RPMI7951 (cell line): ENCODE measurements at places on chromosomes 11 and 22.
A peak's percentile ranks its signal among the peaks of the same experiment; 100 is the strongest.

DNA sequence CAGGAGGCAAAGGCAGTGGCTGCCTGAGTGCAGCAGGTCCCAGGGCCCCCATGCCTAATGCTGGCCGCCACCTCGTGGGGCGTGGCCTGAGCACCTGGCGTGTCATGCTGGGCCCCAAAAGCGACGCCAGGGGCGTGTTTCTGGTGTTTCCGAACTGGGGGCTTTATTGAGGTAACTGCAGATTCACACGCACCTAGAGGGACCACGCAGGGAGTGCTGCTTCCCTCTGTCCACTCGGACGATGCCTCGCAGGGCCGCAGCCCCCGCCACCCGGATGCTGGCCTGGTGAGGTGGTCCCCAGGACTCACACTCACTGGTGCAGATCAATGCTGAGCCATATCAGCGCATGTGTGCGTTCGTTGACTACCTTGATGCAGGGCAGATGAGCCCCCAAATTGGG lies 736.2 kb downstream of the BRD1 start:
- DNase-seq, result no peak

GRCh38 chr11:35459489-35459888 lies 40.1 kb upstream of the SLC1A2 start:
- no peak for DNase-seq

GRCh38 chr11:90202342-90202741 lies 20.5 kb downstream of the CHORDC1 start:
- DNase-seq, result no peak

DNA sequence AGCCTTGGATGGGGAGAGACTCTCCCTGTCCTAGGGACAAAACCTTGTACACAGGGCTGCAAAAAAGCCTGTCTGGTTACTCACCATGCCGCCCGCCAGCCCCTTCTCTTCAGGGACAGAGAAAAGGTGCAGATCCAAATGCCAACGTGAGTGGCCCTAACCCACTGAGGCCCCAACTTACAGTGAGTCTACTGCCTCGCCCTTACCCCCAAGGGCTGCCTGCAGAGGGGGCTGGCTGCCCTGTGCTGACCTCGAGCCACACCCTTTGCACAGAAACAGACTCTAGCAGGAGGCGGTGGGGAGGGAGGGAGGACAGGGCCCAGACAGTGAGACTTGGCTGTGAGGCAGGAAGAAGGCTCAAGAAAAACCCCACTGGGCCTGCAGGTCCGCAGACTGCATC lies 13.6 kb upstream of the CHST1 start:
- DNase-seq, result no peak

- DNase-seq, result no peak
These were observed 15.0 kb downstream of the IPO7 start for GRCh38 chr11:9399466-9399865.

DNA sequence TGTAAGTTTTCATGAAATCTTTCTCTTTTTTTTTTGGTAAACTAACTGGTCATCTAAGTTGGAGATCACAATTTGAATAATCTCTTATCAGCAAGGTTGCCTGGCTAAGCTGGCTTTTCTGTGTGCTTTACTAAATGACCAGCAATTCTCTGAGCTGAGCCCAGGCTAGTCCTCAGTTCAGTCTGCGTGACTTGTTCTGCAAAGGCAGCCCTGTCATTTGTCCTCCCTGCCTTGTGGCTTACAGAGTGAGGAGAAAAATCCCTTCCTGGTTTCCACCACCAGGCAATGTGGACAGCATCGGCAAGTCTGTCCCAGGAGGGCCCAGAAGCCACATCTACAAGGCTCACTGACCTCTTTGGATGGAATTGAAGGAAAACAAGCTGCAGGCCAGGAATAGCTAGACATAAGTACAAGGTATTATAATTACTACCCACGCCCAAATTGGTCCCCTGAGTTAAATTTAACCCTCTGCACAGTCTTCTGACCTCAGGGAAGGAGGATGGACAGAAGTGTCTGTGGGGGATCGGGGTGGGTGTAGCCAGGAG lies 108.6 kb downstream of the SCN3B start:
- no peak for DNase-seq

GRCh38 chr11:63489879-63490278 lies 1.1 kb downstream of the PLAAT5 start:
- DNase-seq, result peak; percentile 72

- DNase-seq, result no peak
These were observed 19.7 kb upstream of the SLC3A2 start for GRCh38 chr11:62860835-62861563.

GRCh38 chr11:46738887-46739286 lies 19.9 kb downstream of the F2 start:
- DNase-seq, result no peak

DNA sequence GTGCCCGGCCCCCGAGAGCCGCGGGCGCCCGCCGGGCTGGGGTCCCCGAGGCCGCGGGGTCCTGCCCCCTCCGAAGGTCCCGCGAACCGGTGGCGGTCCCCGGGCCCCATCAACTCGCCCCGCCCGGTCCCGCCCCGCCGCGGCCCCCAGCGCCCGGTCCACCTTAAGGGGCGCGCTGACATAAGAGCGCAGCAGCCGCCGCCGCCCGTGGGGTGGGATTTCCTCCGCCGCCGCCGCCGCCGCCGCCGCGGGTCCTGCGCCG lies at the start of gene ZDHHC8:
ZDHHC8 (plus strand) TSS at position 208 of the 262 bp plus-strand sequence. CDS start 144 bp downstream, outside the sequence.
- DNase-seq, result peak; percentile 26

DNA sequence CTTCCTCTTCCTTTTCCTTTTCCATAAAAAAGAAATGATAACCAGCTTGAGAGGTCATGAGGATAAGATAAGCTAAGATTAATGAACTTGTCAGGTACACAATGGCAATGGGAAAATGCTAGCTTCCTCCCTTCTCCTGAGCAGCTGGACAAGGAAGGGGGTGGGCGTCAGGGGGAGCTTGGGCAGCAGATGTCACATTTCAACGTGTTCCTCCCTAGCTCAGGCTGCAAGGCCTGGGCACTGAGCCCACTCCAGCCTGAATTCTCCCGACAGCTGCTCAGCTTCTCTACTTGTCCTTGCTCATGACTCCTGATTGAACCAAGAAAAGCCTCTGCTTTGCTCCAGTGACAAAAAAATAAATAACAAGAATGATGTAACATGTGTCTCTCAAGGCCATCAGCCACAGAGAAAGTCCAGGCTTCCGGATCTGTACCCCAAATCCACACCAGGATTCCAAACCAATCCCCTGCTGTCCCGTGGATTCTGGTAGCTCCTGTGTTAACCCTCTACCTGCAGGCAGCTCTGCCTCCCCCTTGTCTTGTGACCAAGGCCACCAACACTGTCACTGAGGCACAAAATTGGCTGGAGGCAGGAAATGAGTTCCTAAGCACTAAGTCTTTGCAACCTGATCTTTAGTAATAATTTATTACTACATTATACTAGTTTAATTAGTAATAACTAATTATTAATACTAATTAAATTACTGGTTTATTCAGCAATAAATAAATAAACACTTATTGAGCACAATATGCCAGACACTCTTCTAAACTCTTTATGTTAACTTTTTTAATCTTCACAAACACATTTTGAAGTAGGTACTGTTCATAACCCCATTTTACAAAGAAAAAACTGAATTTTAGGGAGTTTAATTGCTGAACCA lies 146.5 kb downstream of the CCDC34 start:
- peak; percentile 82 for DNase-seq

DNA sequence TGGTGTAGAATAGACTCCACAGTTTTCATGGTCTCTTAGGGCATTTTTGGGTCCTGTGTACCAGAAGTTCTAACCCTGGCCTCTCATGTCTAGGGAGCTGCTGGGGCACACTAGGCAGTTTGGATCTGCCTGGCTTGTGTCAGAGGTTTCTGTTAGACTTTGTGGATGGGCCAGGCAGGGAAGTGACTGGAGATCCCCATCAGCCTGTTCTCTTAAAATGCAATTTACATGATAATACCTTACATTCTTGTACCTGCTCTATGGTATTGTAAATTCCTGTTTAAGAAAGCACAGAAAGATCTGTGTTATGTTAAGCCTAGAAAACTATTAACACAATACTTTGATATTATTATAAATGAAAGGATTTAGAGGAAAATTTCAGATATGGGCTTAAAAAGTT lies 104.0 kb downstream of the ARHGAP42 start:
- no peak for DNase-seq

DNA sequence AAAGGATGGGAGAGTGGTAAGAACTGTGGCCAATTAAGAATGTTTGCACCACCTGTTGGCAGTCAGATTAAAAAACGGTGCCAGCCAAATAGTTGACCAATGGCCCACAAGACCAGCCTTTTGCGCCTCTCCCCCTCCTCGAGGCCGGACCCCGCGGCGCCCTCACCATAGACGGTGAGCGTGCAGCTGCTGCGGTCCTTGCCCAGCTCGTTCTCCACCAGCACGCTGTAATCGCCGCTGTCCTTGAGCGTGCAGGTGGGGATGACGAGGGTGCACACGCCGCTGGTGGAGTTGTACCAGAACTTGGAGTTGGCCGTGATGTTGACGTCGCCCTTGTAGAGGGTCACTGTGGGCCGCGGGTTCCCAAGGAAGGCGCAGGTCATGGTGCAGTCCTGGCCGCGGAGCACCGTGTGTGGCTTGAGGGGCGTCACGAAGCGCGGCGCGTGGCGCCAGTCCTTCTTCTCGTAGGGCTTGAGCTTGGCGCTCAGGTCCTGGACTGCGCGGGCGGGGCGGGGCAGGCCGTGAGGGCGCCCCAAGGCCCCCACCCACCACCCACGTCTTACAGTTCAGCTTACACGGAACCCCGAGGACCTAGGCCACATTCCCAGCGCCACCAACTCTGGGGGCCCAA lies 7.2 kb downstream of the TMEM86A start:
- no peak for DNase-seq

GRCh38 chr22:50436015-50436830 lies 38.6 kb downstream of the SBF1 start:
- DNase-seq, result no peak

DNA sequence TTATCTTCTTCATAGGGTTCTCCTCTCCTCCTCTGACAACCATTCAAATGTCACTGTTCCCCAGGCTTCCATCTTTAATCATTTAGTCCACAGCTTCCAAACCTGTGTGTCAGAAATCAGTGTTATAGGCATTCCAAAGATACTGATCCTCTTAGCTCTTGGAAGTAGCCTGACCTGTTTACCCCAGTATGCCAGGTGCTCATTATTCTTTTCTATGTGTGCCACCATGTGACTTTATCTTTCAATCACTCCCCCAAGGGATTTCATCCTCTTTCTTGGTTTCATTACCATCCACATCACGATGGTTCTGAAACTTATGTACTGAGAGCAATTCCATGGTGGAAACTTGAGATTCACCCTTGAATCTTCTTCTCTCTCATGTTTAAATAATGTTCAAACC lies 7.6 kb downstream of the POU2AF2 start:
- DNase-seq, result no peak

DNA sequence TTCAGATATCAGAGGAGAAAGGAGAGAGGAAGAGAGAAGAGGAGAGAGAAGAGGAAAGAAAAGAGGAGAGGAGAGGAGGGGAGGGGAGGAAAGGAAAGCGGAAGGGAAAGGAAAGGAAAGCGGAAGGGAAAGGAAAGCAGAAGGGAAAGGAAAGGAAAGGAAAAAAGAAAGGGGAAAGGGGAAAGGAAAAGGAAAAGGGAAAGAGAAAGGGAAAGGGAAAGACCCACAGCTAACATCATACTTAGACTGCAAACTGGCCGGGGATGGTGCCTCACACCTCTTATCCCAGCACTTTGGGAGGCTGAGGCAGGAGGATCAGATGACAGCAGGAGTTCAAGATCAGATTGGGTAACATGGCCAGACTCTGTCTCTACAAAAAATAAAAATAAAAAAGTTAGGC lies 11.4 kb downstream of the CHEK2 start:
- DNase-seq, result no peak

GRCh38 chr11:15636521-15637089 lies 521.9 kb downstream of the INSC start:
- DNase-seq, result no peak

- DNase-seq, result no peak
These were observed 289.7 kb upstream of the ARHGAP42 start for GRCh38 chr11:100397401-100397800.

- no peak for DNase-seq
These were observed 67.6 kb downstream of the FBXO7 start for GRCh38 chr22:32542066-32542676.

- peak; percentile 58 for DNase-seq
These were observed 167.0 kb upstream of the RASSF10 start for GRCh38 chr11:12841946-12842630.

GRCh38 chr11:122814401-122814800 lies 23.9 kb upstream of the CRTAM start:
- DNase-seq, result no peak

DNA sequence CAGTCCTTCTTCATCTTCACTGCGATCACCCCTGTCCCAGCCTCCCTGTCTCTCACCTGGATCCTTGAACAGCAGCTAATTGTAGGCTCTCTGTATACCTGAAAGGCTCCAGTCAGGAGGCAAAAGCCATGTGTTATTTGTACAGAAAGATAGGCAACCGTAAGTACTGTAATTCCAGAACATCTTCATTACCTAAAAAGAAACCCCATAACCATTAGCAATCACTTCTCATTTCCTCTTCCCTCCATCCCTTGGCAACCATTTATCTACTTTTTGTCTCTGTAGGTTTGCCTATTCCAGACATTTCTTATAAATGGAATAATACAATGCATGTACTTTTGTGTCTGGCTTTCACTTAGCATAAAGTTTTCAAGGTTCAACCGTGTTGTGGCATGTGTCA lies 17.8 kb downstream of the NAGA start:
- no peak for DNase-seq

GRCh38 chr22:17930455-17931313 lies 93.7 kb downstream of the MICAL3 start:
- no peak for DNase-seq

DNA sequence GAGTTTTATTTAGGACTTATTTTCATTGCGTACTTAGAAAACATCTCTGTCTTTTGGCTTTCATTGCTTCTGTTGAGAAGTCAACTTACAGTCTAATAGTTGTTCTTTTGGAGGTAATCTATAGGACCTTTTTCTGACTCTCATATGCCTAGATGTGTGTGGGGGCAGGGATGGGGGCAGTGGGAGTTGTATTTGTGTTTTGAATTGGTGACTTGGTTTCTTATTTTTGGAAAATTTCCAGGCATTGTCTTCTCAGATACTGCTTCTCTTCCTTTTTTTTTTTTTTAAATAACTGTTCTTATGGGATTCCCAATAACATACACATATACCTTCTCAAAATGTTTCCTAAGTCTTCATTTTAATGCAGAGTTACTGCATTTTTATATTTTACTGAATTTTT lies 58.0 kb downstream of the FAR1 start:
- no peak for DNase-seq

GRCh38 chr11:28384418-28384817 lies 276.2 kb downstream of the METTL15 start:
- DNase-seq, result peak; percentile 95

DNA sequence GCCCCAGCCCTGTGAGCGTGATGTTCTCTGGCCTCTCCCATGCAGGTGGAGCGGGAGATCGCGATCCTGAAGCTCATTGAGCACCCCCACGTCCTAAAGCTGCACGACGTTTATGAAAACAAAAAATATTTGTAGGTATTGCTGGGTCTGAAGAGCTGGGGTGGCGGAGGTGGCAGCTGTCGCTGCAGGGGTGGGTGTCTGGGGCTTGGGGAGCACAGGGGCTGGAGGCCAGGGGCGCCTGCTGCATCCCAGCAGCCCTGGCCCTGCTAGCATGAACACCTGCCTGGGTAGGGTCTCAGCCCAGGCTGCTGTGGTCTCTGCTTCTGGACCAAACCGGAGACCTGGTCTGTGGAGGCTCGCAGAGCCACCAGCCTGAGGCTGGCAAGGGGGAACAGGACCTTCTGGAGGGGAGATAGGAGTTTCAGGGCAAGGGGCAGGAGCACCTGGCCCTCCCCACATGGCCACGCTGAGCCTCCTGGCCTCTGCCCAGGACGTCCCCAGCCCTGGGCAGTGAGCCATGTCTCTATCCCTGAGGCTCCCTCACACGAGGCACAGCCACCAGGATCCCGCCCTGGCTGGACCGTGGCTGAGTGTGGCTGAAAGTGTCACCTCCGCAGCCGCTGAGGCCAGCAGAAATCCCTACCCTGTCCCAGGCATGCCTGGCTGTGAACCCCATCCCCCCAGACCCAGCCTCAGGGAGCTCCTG lies 48.2 kb downstream of the MOB2 start:
- DNase-seq, result no peak
